ENCODE measurements at places on chromosomes 16 and 17.

GRCh38 chr17:77600346-77600745 is 358.2 kb upstream of the TNRC6C start:
- no peak for DNase-seq

- DNase-seq = no peak
Measured at GRCh38 chr16:1123525-1124230, 27.6 kb upstream of the C1QTNF8 start.

GRCh38 chr16:50599494-50599893 is 51.3 kb downstream of the NKD1 start:
- DNase-seq = no peak

- DNase-seq = no peak
Measured at GRCh38 chr17:57555636-57556175, 189.4 kb downstream of the CCDC182 start.

- no peak for DNase-seq
Measured at GRCh38 chr17:80367503-80367902, 47.5 kb upstream of the ENDOV start.

GRCh38 chr17:71168053-71168741 is 952.6 kb upstream of the SOX9 start:
- no peak for DNase-seq

- DNase-seq = no peak
Measured at GRCh38 chr16:49503256-49504022, 129.8 kb downstream of the C16orf78 start.

GRCh38 chr16:12132850-12133440 is 156.4 kb downstream of the SNX29 start:
- DNase-seq = no peak

GRCh38 chr16:69727916-69728270 is 1.5 kb upstream of the NQO1 start:
- no peak for DNase-seq

GRCh38 chr16:82187829-82188228 is 17.8 kb upstream of the MPHOSPH6 start:
- no peak for DNase-seq

GRCh38 chr17:16273499-16273898 is 56.5 kb downstream of the PIGL start:
- no peak for DNase-seq

GRCh38 chr16:30875871-30876801 is 17.7 kb downstream of the BCL7C start:
- peak; percentile 44 for DNase-seq

GRCh38 chr17:44995436-44996001 is 27.4 kb upstream of the C1QL1 start:
- DNase-seq = no peak

DNA sequence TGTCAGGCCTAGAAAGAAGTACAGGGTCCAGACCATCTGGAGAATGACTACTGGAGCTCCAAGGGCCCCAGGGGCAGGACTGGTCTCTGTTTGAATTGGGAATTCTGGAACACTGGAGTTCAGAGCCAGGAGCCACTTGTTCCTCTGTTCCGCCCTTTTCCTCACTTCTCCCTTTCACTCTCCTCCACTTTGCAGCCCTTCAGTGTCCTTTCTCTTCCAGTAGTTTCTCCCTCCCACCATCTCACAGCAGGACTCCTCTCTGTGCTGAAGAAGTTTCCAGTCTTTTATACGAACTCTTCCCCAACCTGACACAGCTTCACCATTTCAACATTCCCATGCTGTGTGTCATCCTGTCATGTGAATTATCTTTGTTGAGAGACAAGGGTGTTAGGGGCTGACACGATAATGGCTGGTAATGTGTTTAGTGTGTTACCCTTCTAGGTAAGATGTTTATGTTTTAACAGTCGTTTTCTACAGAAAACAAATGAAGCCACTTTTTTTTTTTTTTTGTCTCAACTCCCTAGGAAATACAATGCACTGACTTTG is 180.3 kb upstream of the MYOCD start:
- DNase-seq = no peak
